Cerebellar nuclear complex (tissue), 1 donor: ENCODE measurements at places on chromosomes 6 and 20.

- no peak for DNase-seq
These were observed 564.3 kb downstream of the LMBRD1 start for GRCh38 chr6:69232496-69232895.

DNA sequence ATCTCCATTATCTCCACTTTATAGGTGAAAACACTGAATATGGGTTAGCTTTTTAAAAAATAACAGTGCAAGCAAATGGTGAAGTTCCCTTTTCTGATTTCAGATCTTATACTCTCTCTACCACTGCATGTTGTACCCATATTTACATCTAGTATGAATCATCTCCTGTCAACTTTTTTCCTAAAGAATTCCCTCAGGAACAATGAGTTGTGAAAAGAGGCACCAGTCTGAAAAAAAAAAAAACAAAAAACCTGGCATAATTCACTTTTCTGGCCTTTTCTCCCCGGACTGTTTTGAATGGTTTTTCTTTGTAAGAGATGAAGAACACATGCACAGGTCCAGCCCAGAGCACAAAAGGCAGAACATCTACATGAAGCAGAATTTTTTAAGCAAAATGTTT, 596.0 kb downstream of the COL12A1 start:
- DNase-seq = no peak

DNA sequence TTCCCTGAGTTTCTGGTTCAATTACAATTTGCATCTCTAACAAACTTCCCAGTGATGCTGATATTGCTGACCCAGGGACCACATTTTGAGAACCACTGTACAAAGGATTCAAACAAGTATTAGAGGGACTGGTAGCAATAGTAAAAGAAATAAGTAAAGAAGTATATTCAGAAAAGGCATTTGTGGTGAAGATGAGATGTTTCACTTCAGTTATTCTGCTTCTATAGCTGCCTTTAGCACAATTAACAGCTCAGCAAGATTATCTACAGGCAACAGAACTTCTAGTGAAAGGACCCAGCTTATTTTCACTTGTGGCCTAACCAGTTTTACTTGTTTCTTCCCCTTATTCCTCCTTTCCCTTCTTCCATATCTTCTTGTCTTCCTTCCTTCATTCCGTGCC, 149.4 kb downstream of the PHF3 start:
- DNase-seq = no peak

DNA sequence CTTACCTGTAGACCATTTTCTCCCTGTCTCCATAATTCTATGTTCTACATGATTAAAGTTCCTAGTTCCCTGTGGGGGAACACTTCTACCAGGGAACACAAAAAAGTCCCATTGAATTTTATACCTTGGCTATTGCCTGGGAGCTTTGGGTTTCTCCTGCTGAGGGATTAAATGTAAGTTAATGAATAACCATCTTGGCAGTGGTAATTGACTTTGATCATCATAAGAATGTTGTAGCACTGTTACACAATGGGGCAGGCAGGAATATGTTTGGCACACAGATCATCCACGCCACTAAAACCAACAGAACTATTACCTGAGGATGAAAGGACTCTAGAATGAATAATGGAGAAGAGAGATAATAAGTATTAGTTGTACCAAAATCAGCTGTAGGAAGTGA, 1106.2 kb upstream of the GJE1 start:
- no peak for DNase-seq

- DNase-seq = no peak
These were observed 4.8 kb upstream of the PRPH2 start for GRCh38 chr6:42727087-42727611.
